ENCODE measurements at places on chromosomes 12 and 14. TPM values are rescaled to one million over a fixed set of nuclear protein-coding genes. Genes with fewer than 3 reads are reported as not detected.

SERPINA1 gene
- not detected for total RNA-seq

- DNase-seq: no peak
Observed at GRCh38 chr14:75497191-75497590, 25.1 kb upstream of the BATF start.

- DNase-seq: no peak
Observed at GRCh38 chr12:109863847-109864712, 16.3 kb downstream of the GLTP start.

- no peak for DNase-seq
Observed at GRCh38 chr12:60494244-60494643, 898.4 kb downstream of the SLC16A7 start.

GRCh38 chr14:58408681-58409215 is 13.0 kb downstream of the TOMM20L start:
- DNase-seq: no peak
